NCI-H187 treated with DMSO at 0.1 percent for 48 hours (cell line): ENCODE measurements at places on chromosomes 16 and 17.

GRCh38 chr17:2718150-2718938 lies 6.8 kb upstream of the CLUH start:
- DNase-seq, result no peak

DNA sequence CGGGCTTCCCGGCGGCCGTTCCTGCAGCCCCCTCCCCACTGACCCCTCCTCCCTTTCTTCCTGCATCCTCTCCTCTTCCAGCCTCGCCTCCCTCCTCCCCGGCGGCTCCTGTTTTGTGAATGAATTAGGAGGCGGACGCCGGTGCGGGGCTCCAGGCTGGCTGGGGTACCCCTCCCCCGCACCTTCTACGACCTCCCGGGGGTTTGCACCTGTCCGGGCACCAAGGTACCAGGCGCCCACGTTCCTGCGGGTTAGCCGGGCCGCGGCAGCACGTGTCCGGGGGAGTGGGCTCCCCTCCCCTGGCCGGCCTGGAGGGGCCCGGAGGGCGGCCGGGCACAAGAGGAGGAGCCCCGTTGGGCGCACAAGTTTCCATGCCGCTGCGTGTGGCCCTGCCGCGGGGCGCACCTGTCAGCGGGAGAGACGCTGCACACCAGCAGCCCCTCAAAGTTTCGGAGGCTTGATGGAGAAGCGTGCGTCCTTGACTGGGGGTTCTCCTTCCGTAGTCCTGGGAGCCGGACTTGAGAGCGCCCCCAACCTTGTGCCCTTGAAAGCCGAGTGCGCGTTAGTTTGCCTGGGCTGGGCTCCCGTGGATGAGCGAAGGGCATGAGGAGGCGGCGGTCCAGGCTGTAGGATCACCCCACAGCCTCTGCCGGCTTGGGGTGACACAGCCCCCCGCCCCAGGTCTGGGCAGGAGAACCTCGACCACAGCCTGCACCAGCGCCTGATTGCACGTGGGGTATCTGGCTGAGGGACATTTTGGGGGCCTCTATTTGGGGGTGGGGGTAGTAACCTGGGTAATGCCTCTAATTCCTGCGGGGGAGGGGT lies 1.2 kb downstream of the HAS3 start:
- DNase-seq, result no peak

- DNase-seq, result no peak
Measured at GRCh38 chr17:49624896-49625295, 49.2 kb downstream of the NXPH3 start.

DNA sequence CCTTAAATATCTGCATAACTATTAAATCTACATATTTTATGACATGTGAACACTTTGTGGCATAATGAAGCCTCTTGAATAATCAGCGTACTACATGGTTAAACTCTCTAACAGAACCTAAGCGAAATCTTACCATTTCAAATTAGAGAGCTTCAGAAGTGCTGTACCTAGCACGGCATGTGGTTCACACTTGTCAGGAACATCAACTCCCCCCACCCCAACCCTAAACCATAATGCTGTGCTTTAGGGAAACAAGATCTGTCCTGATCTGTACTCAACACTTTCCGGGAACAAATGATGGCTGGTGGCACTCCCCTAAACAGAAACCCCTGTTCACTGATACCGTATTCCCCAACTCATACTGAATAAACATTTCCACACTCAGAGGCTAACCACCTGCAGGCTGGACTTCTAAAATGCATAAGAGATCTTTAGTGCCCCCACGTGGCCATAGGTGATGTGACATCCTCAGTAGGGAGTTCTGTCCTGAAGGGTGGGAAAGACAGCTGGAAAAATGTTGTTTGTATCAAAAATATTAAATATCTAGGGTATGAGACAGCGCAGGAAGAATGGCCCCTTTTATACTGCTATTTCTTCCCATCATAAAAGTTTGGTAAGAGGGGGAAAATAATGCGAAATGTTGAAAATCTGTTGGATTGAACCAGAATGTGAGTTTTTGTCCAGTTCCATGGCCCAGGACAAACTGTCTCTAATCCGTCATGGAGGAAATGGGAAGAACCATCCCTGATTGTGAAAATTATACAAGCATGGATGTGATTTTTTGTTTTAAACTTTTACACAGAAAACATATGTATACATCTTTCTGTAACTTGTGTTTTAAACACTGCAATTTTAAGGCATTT lies 88.6 kb downstream of the USP31 start:
- DNase-seq, result no peak

DNA sequence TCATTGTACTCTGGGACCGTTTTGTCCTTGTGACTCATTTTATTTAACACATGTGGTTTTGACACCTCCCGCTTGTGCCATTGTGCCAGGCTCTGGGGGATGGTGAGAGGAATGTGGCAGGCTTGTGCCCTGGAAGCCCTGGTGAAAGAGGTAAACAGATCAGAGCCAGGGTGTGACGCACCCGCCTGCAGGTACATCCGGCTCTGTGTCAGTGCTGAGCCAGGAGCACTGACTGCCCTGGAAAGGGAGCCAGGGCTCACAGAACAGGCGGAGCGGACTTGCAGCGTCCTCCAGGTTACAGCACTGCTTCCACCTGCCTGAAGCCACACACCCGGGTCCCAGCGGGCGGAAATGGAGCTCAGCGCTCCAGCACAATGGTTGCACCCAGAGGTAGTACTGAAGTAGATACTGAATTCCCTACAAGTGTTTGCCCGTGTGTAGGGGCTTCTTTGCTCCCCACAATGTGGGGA lies 30.6 kb downstream of the CDRT15 start:
- DNase-seq, result no peak

GRCh38 chr17:81399481-81400153 lies 4.4 kb downstream of the BAHCC1 start:
- DNase-seq, result no peak

DNA sequence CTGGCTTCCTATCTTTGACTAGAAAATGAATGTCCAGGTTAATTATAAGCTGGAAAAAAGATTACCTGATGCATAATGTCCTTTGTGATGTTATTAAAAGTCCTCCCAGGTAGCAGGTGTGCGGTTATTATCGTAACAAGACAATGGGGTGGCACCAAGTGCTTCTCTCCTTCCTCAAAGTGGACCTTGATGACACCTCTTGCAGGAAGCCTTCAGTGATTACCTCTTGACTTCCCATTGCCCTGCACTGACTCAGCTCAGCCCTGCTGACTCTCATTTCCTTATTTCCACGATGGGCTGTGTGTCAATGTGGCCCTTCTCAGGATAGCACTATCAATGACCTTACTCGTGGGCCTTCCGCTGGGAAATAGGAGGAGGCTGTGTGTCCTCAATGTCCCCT lies 477.4 kb upstream of the CCL2 start:
- DNase-seq, result no peak

DNA sequence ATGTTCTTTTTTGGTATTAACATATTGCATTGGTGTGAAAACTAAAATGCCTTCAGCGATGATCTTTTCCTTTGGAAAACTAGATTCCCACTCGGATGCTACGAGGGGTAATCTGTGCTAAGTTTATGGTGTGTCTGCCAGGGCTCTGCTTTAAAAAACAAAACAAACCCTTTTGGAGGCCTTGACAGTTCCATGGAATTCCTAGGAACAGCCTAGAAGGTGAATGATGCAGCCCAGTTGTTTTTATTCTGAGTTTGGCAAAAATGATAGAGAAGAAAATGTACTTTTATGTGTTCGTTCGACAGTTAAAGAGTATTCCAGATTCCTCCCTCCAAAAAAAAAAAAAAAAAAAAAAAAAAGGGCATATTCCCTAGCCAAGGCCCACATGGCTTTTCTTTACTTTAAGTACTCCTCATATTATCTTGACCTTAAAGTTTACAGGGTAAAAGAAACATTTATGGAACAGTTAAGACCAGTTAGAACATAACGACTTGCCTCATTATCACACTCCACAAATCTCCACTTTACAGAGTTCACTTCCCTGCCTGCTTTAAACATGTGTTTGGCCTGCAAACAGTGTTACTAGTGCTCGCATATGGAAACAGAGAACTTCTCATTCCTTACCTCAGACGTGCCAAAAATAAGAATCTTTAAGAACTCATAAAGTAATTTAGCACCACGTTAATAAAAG lies 159.1 kb downstream of the WWOX start:
- DNase-seq, result no peak

DNA sequence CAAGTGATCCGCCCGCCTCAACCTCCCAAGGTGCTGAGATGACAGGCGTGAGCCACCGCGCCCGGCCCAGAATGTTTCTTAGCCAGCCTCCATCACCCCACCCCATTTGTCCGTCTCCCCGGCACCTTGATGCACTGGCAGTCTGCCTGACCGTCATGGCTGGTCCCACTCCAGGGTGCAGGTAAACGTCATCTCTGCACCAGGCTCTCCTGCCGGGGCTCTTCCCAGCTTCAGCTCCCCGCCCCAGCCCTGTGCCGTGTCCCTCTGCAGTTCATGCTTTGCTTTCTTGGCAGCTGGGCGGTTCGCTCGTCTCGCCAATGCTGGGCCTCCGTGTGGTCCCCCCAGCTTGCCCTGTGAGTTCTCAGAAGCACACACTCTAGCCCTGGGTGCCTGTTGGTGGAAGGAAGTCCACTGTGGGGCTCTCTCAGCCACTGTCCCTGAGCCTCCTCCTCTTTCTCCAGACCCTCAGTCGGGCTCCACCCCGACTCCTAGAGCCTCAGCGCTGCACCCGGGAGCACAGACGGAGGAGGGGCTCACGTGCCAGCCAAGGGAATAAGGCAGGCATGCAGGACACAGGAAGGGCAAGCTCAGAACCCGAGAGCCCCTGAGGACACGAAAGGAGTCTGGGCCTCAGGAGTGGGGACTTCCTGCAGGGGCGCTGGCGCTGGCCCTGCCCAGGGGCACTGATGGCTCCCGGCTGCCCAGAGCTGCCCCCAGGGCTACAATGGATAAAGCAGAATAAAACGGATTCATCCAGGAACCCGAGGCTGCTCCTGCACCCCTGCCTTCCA lies 12.0 kb downstream of the HS3ST6 start:
- no peak for DNase-seq

GRCh38 chr17:7022781-7023571 lies at the start of gene BCL6B:
Gene BCL6B (plus strand): TSS chr17:7023050. CDS start chr17:7023672, 622 bp downstream.
- DNase-seq, result no peak

DNA sequence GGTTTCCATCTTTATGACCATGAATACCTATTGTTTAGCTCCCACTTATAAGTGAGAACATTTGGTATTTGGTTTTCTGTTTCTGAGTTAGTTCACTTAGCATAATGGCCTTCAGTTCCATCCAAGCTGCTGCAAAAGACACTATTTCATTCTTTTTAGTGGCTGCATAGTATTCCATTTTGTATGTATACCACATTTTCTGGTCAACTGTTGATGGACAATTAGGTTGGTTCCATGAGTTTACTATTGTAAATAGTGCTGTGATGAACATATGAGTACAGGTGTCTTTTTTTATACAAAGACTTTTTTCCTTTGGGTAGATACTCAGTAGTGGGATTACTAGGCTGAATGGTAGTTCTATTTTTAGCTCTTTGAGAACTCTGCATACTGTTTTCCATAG lies 87.8 kb upstream of the GOT2 start:
- DNase-seq, result no peak

DNA sequence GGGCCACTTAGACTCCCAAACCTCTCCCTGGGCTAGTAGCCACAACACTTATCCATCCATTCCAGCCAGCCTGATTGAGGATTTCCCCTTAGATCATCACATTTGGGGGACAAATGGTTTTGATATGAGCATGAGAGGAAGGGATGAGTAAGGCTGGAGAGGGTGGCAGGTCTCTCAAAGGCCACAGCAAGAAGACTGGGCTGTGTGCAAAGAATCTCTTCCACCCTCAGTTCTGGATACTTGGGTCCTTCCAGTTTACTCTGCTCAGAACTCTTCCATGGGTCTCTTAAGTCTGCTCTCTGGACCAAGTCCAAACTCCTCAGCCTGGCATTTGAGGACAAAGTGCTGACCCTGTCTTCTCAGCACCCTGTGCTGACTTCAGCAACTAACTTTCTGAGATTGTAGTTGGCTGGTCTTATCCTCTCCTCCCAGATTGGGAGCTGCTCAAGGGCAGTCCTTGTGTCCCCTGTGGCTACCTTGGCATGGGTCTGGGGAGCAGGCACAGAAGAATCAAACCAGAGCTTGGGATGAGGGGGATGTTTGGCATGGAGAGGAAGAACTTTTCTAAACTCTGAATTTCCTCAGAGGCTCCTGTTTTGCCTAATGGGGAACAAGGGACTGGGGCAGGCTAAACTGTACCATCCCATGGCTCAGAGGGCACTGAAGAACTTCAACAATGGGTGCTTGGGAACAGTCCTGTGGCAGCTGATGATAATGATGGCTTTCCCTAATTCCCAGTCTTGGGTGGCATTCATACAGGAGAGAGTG lies 3.1 kb upstream of the NFATC3 start:
- no peak for DNase-seq

- no peak for DNase-seq
Measured at GRCh38 chr17:50062293-50063243, 6.7 kb downstream of the ITGA3 start.

DNA sequence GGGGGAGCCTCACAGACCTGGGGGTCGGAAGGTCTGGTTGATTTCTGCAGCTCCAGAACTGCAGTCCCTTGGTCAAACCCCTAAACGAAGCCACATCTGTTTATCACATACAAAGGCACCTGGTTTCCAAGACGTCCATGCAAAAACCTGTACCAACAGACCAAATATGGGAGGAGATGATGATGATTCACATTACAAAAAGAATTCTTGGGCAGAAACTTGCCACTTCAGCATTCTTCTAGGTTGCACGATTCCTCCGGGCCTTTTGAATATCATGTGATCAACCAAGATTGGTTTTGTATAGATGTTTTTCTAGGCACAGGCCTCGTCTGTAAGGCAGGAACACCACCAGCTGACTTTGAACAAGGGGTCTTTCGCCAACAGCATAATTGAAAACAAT lies 466.3 kb downstream of the SOX9 start:
- DNase-seq, result no peak

DNA sequence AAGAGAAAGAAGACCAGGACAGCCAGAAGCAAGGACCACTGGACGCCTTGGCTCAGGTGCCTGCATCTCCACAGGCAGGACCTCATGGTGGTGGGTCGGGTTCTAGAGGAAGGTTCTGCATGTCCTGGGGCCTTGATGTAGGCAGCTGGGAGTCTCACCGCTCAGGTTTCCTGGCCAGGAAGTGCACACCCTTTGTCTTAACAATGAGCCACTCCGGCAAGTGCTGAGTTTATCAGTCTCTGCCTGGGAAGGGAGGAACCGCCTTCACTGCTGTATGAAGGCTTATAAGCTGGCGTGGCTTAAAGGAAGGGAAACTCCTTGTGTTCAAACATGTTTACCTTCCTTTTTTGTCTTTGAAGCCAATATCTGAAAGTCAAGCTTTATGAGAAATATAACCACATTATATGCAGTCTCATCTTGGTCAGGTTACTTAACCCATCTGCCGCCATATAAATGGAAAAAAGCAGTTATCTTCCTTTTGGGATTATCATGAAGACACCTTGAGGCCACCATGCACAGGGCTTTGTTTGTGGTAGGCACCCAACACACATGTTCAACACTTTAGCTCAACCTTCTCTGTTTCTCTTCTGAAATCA lies at the start of gene ST6GALNAC1:
Gene ST6GALNAC1, minus strand, starts transcription at position 205 of the 596 bp plus-strand sequence. Its CDS starts 119 bp downstream, at position 86.
- no peak for DNase-seq

DNA sequence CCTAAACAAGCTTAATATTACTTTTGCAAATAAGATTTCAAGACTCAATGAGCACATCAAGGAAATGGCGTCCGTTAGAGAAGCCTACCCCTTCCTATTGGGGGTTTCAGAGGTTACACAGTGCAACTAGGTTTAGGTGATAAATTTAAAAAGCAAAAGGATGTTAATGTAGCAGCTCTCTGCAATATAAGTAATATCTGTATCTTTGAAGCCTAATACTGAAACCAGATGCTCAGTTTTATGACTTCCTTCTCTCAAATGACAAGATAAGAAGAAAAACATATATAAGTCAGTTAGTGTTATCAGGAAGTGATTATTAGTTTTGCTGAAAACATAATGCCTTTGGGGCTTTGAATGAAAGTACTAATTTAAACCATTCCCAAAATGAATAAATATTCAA lies 54.3 kb upstream of the MED13 start:
- DNase-seq, result no peak
